ENCODE measurements at places on chromosomes 16 and 17.

- DNase-seq: no peak
Measured at GRCh38 chr17:47633996-47634395, 15.7 kb upstream of the KPNB1 start.

DNA sequence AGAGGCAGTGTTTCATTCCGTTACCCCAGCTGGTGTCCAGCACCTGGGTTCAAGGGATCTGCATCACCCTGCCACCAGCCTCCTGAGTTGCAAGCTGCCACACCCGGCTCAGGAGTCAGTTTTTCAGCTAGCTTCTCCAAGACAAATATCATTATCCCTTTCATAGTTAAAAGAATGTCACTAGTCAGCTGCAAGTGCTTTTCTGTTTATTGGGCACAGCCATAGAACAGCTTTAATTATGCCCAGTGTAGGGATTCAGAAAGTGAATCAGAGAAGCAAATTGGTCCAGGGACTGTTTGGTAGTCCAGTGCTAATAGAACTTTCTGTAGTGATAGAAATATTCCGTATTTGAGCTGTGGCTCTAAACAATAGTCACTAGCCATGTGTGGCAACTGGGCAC, 2.9 kb upstream of the AOC3 start:
- no peak for DNase-seq

DNA sequence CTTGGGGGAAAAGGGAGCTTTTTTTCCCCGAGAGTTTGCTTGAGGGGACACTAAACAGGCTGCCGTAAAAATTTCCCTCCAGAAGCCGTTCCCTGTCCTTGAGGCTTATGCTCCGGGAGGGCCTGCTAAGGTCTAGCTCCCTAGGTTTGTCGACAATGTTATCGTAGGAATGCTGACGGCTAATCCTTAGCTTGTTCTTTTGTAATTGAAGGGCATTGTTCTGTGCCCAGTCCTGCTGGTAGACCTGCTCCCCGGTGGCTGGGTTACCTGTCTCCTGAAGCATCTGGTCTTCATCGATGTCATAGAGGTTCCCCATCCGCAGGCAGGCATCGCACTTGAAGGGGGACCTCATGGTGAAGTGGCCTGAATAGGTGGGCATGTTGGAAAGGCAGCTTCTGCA, 418.7 kb downstream of the GRIN2A start:
- no peak for DNase-seq

DNA sequence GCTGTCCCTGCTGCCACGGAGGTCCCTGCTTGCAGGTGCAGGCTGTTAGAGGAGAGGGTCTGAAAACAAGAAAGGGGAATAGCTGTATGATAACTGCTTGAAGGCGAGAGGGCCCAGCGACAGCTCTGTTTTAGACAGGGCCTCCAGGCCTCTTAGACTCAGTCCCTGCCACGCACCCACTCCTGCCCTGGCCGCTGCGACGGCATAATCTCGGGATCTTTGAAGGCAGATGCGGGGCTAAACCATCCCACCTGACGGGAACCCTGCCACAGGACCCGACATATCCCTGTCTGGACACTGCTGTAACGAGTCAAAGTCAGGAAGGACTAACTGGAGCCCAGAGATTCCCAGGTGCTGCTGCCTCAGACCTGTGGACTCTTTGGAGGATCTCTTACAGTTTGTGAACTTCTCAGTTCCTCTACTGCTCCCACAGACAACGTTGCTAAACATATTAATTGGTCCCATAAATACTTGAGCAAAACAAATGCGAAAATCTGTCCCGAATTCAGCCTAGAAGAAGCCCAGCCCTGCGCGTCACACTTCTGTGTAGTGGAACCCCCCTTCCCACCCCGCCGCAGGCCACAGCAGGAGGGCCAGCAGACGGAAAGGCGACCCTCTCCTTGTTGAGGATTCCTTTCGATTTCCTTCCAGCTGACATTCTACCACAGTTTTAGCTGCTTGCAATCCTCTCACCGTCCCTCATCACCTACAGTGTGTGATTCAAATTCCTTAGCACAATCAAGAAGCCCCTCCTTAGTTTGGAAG, 998 bp upstream of the TMEM11 start:
- DNase-seq: peak; percentile 30

DNA sequence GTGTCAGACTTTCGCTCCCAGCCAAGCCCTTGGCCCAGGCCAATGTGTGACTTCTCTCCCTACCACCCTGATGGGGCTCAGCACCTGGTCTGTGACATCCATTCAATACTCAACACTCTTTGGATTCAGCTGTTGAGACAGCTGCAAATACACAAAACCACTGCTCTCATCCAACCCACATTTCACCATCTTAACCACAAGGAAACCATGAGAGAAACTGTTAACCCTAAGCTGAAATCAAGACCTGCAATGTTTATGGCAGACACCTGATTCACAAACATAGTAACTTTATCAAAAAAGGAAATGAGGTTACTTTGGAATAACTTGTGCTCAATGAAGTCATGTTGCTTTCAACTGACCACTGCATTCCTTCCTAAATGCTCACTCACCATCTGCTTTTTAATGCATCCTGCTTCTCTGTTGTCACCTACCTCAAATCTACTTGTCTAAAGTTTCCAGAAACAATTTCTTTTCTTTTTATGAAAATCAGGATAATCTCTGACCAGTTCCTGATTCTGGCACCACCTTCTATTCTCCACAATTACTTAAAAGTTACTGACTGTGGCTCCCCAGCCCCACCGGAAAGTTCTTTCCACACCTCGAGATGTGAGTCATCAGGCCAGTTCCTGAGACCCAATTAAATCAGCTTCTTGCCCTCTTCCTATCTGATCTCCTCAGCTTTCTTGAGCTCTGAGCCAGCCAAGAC, 88.2 kb downstream of the NOG start:
- no peak for DNase-seq

- DNase-seq: no peak
Measured at GRCh38 chr17:71934520-71934919, 186.3 kb upstream of the SOX9 start.

DNA sequence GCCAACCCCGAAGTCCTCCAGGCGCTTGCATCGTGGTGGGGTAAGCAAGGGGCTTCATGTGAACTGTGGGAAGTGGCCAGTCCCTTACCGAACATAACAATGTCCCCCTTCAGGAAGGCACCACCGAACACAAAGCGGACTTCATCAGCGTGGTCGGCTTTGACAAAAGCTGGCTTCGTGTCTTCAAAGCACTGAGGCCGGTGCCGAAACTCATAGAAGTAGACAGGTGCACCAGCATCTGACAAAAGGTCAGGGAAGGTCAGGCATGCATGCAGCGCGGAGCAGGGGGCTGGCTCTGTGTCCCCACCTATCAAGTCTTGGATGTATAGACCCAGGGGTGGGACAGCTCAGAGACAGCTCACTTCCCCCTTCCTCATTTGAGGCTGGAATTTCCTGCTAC, 16.6 kb upstream of the CES1 start:
- no peak for DNase-seq

- DNase-seq: no peak
Measured at GRCh38 chr17:47686276-47686635, 7.7 kb upstream of the TBKBP1 start.

DNA sequence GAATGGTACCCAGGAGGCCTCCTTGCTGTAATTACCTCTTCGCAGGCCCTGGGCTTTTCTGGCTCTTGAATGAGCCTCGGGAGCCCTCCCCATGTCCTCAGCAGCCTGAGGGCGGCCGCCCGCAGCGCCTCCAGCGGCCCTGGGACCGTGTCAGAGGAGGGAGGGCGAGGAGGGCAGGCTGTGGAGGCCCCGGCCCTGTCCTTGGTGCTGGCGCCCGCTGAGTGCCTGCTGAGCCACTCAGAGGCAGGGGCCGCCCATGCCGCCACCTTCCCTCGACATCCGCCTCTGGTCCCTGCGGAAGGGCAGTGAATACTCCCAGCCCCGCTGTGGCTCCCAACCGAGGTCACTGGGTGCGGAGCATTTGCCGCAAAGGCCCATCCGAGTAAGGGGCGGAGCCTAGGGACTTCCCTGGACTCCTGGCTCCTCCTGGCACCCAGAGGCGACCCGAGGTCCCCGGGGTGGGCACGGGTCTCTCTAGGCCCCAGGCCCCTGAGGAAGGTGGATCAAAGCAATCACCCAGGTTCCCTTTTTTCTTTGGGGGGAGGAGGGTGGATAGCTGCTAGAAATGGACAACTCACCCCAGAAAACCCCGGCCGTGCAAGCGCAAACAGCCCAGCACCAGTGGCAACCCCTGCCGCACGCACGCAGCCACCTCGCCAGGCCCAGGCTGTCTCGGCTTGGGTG, 2.8 kb downstream of the RBFOX3 start:
- DNase-seq: peak; percentile 17

- no peak for DNase-seq
Measured at GRCh38 chr17:41692722-41693521, 4.2 kb downstream of the EIF1 start.

- no peak for DNase-seq
Measured at GRCh38 chr17:63537991-63538692, 12.1 kb upstream of the DCAF7 start.

DNA sequence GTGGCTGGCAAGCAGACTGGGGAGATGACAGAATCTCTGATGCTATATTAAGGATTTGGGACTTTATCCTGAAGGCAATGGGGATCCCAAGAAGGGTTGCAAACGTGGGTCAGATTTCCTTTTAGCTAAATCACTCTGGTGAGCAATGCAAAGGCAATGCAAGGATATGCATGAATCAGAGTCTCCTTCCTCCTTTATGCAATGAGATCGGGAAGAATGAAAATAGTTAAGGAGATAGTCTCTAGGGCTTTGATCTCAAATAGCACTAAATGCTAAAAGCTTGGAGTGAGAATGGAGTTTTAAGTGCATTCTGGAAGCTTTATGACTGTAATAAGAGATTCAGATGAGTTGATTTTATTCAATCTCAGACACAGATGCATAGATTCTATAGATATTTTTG, 27.2 kb upstream of the SHISA9 start:
- DNase-seq: no peak

- no peak for DNase-seq
Measured at GRCh38 chr17:27456681-27457359, 572 bp downstream of the KSR1 start.

DNA sequence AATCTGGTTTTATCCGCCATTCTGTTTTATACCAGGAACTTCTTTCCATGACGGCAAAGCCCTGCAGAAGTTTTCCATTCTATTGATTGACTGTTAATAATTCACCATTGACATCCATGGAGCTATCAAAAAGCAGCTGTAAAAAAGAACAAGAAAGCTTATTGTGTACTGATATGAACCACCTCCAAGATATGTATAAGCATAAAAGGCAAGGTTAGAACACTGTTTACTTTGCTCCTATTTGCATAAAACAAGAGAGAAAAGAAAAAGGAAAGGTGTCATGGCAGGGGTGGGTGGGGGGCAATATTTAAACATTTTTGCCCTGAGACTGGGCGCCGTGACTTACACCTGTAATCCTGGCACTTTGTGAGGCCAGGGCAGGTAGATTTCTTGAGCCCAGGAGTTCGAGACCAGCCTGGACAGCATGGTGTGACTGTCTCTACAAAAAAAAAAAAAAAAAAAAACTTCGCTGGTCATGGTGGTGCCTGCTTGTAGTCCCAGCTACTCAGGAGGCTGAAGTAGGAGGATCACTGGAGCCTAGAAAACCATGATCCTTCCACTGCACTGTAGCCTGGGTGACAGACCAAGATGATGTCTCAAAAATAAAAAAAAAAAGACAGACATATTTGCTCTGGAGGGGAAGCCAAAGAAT, 52.5 kb downstream of the TMEM114 start:
- DNase-seq: no peak

DNA sequence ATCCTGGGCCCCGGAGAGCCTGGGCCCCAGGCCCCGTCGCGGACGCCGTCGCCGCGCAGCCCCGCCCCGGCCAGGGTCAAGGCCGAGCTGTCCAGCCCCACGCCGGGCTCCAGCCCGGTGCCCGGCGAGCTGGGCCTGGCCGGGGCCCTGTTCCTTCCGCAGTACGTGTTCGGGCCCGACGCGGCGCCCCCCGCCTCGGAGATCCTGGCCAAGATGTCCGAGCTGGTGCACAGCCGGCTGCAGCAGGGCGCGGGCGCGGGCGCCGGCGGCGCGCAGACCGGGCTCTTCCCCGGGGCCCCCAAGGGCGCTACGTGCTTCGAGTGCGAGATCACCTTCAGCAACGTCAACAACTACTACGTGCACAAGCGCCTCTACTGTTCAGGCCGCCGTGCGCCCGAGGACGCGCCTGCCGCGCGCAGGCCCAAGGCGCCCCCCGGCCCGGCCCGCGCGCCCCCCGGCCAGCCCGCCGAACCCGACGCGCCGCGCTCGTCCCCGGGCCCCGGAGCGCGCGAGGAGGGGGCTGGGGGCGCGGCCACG, 36.8 kb upstream of the ZC3H18 start:
- no peak for DNase-seq

DNA sequence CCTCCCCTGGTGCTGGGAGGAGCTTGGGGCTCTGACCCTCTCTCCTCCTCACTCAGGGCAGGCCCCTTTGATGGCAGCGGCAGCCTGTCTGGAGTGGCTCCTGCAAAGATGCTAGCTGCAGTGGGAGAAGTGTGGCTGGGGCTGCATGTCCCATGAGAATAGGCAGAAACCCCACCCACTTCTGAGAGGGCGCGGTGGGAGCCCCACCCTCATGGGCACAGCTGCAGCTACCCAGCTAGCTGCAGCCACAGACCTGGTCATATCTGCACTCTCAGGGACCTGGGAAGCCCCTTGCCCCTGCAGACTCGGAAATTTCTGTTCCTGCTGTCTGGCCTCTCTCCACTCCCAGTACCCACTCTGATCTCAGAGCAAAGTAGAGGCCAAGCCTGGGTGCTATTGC, 72.2 kb upstream of the BRD7 start:
- no peak for DNase-seq

- no peak for DNase-seq
Measured at GRCh38 chr16:28883221-28883996, 5.1 kb downstream of the ATP2A1 start.

DNA sequence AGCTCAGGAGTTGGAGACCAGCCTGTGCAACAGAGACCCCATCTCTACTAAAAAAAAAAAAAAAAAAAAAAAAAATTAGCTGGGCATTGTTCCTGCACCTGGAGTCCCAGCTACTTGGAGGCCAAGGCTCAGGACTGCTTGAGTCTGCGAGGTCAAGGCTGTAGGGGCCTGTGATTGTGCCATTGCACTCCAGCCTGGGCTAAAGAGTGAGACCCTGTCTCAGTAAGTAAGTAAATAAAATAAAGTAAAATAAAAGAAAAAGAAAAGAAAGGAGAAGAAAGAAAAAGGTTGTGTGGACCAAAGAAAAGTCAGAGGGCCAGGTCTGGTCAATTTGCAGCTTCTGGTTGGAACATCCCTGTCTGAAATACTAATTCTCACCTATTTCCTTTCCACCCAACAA, 18.4 kb downstream of the MT1X start:
- no peak for DNase-seq

DNA sequence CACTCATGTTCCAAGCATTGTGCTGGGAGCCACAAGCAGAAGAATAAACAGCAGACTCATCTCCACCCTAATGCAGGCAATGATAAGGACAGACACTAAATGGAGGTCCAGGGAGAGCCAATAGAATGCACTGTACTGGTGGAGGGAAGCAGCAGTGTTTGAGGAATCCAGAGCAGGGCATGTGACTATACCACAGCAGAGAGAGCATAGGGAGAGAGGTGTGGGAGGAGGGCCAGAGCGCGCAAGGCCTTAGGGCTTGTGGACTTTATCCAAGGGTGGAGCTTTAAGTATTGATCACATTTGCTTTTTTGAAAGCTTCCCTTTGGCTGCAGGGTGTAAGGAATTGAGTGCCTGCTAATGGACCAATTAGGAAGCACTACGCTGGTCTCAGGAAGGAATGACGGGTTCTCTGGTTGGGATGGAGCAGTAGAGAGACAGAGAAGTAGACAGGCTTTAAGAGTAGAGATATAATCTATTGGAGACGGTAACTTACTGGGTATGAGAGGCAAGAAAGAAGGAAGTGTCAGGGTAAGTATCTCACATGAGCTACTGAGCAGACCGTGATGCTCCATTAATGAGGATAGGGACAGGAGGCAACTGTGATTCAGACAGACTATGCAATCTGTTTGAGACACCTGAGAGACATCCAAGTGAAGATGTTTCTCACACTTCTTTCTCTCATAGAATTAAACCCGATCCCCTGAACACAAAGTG, 82.2 kb downstream of the MYO1D start:
- DNase-seq: no peak

All from germinal center (tissue), 1 donor.